ENCODE measurements at places on chromosomes 4 and X.

DNA sequence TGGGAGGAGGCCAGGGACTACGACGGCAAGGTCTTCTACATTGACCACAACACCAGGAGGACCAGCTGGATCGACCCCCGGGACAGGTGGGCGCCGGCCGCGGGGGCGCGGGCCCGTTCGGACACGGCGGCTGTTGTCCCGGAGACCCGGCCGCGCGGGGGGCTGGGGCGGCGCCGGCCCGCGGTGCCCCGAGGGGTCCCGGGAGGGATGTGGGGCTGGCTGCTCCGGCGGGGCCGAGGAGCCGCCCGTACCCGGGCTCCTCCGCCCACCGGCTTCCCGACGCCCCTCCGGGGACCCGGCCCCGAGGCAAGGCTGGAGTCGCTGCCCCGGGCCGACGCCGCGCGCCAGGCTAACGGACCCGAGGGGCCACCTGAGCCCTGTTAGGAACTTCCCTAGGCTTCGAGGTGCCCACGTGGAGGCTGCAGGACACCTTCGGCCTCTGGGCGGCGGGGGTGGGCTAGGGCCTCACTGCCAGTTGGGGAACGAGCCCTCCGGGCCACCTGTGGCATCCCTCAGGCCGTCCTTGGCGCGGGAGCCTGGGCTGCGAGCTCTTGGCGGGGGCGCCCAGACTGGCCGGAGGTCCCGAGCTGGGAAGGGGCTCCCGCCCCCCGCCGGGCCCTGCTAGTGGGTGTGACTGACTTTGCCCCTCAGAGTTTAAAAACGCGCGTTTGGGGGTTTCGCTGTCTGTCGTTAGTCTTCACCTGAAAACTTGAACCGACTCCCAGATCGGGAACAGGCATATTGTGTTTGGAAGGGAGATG, 660 bp downstream of the WWC2 start:
- no peak for DNase-seq

GRCh38 chr4:169741569-169741968, 16.2 kb downstream of the HPF1 start:
- no peak for DNase-seq

- no peak for DNase-seq
These were observed 72.6 kb downstream of the FHDC1 start for GRCh38 chr4:153008578-153009199.

GRCh38 chr4:169335331-169335730, 64.6 kb upstream of the SH3RF1 start:
- DNase-seq = no peak

GRCh38 chr4:37793562-37793961, 32.9 kb upstream of the PGM2 start:
- DNase-seq = no peak

GRCh38 chr4:173345648-173346047, 11.5 kb upstream of the HMGB2 start:
- DNase-seq = no peak

GRCh38 chrX:115525486-115525885, 35.5 kb upstream of the PLS3 start:
- no peak for DNase-seq

- DNase-seq = no peak
These were observed 566.6 kb downstream of the GALNTL6 start for GRCh38 chr4:172379834-172380233.

DNA sequence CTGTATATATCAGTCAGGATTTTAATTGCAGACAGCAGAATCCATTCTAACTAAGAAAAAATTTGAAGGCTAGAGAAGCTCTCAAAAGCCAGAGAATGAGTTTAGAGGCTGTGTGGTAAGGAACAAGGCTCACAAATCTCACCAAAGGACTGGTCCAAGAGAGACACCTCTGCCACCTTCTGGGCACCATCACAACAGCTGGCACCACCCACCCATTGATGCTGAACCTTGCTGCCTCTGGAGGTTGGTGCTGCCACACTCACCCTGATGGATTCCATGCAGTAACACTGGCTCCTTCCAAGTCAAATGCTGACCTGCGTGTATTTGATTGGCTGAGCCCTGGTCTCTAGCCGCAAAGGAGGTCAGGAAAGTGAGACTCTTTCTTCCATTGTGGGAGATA, 100.8 kb downstream of the BEND2 start:
- DNase-seq = no peak

DNA sequence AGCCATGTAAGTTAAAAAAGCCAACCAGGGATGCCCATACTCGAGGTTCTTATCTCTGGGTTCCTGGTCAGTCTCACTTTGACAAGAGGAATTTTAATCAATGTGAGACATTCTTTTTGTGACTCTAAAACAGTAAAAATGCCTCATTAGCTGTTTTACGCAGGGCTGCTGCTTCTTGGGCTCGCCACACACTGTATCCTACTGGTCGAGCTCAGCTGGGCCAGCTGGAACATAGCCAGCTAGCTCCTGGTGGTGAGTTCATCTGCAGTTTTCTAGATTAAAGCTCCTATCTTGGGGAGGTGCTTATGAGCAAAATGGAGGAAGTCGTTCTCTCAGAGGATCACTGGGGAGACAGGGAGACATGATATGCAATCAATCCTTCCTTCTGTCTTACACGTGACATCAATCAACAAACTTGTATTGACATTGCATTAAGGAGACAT, 55.9 kb upstream of the LEF1 start:
- DNase-seq = no peak

GRCh38 chr4:113987382-113987941, 8.0 kb upstream of the ARSJ start:
- no peak for DNase-seq

Data from activated T-helper 9 cell treated with anti-CD3 and anti-CD28 coated beads, Interleukin-2, amount 50 U/mL, for 16 hours (primary cell).